ENCODE measurements at places on chromosomes 16 and 17.

DNA sequence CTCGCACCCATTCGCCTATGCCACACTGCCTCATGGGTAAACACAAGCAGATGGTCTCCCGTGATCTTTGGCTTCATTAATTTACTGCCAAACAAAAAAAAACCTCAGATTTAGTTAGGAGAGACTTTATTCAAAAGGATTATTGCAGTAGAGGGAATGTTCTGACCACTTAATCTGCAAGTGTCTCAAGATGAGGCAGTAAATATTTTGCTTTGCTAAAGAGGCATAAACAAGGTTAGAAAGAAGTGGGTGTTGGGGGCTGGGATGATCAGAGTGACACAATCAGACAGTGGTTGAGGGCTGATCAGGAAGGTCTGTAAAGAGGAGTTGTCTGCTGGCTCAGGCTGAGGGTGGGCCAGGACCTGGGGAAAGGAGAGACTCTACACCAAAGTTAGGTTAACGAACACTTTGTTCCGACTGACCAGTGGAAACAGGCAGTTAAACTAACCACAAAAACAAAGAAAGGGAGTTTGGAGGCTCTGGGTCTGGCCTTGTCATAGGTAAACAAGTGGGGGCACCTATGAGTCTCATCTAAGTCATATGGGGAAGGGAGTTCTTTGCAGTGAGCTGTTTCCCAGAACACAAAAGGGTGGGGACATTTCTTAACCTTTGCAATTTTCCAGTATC lies 28.5 kb downstream of the HSD17B2 start:
- no peak for DNase-seq

DNA sequence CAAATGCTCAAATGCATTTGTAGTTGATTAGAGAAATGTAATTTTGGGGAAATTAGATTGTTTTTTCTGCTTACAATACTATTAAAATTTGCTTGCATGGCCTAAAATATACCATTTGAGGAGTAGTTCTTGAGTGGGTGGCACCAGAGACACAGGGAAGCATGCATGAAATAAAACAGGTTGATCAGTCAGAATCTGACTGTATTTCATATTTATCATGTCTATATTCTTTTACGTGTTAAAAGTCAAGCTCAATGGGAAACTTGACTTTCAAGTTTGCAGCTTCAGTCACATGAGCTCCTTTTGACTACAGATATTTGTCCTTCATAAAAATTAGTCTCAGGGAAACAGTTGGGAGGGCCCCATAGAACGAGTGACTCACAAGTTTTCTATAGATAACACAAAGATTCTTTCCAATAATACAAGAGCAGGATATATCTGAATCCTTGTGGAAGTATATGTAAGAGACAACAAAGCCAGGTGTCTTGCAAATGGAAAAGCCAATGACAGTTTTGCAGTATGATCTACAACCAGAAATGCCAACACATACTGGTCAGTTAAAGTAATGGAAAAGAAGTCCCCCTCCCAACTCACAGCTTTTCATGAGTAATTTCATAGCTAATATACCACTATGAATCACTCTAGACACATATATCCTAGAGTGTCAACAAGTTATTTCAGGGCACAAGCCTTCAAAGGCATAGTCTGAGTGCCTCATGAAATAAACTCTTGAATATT lies 42.2 kb upstream of the CORO6 start:
- no peak for DNase-seq

- DNase-seq, result no peak
Measured at GRCh38 chr17:13076905-13077304, 59.1 kb upstream of the ELAC2 start.

GRCh38 chr17:48030531-48030930 lies 7.1 kb downstream of the COPZ2 start:
- no peak for DNase-seq

DNA sequence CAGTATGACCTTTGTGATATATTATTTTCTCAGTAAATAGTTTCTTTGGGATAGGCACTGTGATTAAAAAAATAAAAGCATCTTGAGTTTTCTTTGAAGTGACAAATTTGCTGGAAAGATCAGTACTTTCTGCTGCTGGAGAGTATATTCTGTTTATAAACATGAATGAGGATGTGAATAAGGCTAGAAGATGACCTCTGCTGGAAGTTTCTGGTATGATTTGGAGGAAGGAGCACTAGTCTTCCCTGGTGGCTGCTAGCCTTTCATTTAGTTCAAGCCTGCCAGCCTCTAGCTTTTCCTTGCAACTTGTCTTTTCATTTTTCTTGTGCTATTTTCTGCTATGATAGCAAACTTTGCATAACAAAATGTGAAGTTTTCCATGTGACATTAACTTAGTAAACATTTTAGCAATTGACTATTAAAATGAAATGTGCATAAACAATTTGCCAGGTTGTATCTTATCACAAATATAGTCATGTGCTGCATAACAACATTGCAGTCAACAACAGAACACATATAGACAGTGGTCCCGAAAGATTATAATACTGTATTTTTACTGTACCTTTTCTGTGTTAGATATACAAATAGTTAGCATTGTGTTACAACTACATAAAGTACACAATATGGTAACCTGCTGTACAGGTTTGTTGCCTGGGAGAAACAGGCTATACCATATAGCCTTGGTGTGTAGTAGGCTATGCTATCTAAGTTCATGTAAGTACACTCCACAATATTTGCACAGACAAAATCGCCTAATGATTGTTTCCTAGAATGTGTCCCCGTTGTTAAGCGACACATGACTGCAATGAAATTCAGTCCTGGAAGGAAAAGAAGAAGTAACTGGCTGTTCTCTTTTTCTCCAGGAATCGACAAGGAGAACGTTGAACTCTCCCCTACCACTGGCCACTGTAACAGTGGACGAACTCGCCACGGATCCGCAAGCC lies 18.1 kb upstream of the RAB11FIP4 start:
- DNase-seq, result no peak

DNA sequence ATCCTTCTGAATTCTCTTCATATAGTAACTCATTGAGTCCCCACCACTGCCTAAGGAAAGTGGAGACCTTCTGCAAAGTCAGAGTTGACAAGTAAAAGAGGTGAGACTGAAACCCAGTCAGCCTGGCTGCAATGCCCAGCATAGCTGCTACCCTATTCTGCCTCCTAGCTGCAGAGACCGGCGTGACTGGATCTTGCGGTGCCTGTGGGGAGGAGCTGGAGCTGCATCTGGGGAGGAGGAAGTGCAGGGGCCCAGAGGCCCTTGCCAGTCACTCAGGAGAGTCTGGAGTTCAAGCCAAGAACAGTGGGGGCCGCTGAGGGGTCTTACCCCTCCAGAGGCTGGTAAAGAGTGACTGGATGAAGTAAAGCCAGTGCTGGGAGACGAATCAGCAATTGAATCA lies 35.0 kb upstream of the ZNF423 start:
- DNase-seq, result no peak

DNA sequence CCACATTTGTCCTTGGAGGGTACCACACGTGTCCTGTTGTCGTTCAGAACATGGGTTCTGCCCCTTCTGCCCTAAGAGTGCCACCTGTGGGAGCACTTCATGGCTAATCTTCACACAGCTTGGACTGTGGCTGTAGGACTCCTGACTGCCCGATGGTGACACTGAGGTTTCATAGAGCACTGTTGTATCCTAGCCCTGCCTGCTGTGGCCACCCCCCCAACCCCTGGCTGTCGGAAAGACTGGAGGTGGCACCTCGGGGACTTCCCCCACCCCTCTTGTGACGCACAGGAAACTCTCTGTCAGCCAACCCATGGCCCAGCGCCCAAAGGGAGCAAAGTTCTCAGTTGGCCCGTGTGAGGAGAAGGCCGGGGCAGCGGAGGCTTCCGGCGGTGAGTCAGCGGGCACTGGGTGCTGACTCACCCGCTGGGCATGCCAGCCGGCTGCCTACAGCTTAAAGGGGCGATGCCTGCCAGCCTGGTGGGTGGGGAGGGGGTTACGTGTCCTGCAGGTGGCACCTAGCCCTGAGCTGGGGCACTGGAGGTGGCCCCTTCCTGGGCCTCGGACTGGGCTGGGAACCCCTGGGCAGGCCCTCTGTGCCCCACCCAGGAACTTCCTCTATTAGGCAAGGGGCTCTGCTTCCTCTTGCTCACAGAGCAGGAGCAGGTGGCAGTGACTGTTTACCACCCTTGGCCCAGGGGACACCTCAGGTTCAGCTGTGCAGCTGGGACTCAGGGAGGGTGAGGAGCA lies 3.4 kb downstream of the MAP2K3 start:
- DNase-seq, result no peak

DNA sequence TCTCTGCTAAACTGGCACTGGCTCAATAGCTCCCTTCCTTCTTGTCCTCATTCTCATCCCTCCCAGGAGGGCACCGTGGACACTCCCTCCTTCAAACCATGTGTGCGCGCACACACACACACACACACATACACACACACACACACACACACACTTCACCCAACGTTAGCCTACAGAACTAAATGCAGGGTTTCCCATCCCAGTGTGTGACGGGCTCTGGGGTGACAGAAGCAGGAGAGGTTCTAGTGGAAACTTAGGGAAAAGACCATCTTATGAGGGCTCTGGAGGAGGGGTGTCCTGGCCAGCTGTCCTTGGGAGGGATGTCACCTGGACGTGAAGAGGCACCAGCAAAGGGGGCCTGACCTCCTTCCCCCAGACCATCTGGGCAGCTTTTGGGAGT lies 19.7 kb downstream of the OSBPL7 start:
- DNase-seq, result no peak

- DNase-seq, result no peak
Measured at GRCh38 chr16:47198180-47198575, 54.4 kb upstream of the NETO2 start.

GRCh38 chr17:30378241-30378824 lies 394 bp upstream of the CPD start:
- DNase-seq, result no peak

DNA sequence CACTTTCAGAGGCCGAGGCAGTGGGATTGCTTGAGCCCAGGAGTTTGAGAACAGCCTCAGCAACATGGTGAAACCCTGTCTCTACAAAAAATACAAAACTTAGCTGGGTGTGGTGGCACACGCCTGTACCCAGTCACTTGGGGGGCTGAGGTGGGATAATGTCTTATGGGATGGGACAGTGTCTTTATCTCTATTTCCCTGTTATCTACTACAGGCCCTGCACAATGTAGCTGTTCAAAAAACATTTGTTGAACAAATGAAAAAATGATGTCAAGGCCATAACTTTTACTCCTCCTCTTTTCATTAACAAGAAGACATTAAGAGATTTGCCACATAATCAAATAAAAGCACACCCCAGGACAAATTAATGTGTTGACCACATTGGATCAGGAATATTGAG lies 13.8 kb downstream of the TUBG1 start:
- DNase-seq, result no peak

GRCh38 chr16:11204513-11205047 lies 51.4 kb downstream of the SOCS1 start:
- DNase-seq, result no peak

DNA sequence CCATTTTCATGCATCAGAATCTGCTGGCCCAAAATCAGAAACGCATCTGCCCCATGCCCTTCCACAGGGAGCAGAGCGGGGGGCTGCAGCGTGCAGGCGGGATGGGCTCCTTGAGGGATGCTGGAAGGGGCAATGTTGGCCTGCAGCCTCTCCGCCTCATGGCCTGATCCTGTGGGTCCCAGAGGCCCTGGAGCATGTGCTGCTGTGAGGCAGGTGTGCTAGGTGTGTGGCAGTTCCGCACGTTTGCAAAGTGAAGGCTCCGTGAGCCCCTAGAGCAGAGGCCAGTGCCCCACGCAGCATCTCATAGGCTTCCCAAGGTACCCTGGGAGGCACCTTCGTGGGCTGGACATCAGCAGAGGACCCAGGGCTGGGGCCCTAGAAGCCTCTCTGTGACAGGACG lies 36.4 kb upstream of the CDH15 start:
- DNase-seq, result no peak

GRCh38 chr16:11314309-11314894 lies 30.9 kb upstream of the RMI2 start:
- no peak for DNase-seq

Data from left renal cortex interstitium (tissue), 4 donors.